ENCODE measurements at places on chromosomes 6 and 20.

DNA sequence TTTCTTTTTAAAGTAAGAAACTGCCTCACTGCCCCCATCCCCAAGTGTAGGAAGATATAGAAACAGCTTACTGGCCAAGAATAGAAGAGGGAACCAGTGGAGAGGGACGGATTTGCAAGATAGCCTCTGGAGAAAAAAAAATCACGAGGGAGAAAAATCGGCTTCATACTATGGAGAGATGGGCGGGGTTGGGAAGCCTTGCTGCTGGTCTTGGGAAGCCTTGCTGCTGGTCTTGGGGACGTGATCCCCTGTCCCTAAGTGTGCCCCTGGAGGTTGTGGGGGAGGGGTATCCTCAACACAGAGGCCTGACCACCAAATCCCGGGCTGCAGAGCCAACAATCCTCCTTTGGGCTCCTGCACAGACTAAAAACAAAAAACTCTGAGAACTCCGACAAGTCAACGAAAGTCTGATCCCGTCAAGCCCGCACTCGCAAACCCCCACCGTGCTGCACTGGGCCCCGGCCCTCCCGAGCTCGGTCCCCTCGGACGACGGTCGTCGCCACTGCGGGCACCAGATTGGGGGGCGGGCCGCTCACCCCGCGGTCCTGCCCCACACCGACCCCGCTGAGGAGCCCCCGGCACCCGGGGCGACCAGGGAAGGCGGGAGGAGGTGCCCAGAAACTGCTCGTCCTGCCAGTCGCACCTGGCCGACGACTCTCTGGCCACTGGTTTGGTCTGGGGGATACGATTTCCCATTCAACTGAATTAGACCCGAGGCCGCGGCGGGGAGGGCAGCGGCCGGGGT lies 750 bp downstream of the MAP7 start:
- DNase-seq, result no peak

DNA sequence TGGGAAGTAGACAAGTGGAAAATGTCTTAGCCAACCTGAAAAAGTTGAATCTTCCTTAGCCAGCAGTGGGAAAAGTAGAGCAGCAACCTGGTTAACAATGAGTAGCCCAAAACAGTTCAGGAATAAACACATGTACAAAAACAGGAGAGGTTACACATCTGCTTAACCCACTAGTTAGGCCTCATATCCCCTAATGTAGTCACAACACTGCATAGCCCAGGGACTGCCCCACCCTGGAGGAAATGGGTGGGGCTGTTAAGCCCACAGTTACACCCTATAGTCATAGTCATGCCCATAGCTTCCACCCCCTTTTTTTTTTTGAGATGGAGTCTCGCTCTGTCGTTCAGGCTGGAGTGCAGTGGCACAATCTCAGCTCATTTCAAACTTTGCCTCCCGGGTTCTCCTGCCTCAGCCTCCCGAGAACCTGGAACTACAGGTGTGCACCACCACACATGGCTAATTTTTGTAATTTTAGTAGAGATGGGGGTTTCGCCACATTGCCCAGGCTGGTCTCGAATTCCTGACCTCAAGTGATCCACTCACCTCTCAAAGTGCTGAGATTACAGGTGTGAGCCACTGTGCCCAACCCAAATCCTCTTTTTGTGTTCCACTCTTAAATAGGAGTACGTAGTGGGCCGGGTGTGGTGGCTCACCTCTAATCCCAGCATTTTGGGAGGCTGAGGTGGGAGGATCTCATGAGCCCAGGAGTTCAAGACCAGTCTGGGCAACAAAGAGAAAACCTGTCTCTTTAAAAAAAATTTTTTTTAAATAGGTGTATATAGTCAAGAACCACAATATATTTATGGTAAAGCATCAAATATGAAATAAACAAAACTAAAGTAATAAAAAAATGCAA lies 24.5 kb downstream of the ILRUN start:
- no peak for DNase-seq

GRCh38 chr6:144365271-144365670 lies 80.1 kb downstream of the UTRN start:
- DNase-seq, result no peak

- no peak for DNase-seq
Observed at GRCh38 chr6:42744351-42744893, 1.5 kb downstream of the TBCC start.

GRCh38 chr6:133834472-133835170 lies 54.3 kb upstream of the TCF21 start:
- DNase-seq, result no peak

GRCh38 chr6:68040312-68040778 lies 594.7 kb upstream of the ADGRB3 start:
- DNase-seq, result no peak

DNA sequence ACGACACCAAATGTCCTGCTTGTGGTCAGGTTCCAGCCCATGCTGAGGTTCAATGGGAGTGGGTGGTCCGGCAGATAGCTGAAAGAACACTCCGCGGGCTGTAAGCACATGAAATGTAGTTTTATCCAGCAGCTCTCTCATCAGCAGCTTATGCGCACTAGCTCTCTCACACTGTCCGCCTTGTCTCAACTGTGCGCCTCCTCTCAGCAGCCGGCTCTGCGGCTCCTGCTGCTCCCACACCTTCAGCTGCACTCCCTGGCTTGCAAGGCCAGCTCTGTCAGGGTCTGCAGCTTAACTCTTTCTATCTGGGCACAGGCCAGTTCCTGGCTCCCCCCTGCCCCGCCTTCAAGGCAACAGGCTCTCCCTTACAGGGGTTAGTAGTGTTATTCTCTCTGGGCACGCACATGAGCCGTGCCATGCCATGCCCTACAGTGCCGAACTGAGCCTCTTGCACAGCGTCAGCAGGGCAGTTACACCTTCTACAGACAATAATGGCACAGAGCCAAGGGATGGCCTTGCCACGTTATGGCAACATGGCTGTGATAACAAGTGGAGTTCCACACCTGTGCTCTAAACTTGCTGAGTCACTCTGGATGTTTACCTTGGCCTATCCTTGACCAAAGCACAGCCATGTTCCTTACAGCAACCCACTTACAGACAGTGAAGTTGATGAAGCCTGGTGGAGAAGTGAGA lies 84.0 kb upstream of the LRFN2 start:
- DNase-seq, result no peak

DNA sequence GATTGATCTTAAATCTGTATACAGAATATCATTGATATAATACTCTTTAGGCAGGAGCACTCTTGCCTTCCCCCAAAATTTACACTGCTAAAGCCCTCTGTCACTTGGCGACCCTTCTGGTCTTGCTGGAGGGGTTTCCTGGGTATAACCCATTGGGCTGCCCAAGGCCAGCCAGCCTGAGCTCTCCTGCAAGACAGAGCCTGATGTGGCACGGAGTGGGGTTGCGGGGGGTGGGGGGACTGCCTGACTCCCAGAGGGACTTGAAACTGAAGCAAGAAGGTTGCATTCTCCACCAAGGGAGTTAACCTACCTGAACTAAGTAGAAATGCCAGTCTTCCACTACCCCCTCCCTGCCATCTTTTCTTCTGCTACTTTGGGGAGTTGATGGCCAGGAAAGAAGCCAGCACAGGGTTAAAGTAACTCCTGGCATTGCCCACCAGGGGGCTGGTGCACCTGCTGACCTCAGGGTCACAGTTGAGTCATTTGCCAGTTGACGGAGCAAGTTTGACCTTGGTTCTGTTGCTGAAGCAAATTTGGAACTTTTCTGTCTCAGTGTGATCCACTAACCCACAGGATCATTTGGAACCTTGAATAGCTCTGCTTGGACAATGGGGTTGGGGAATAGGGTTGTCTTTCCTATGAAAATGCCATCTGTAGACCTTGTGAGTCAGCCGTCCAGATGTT lies 79.4 kb downstream of the ASXL1 start:
- DNase-seq, result no peak

DNA sequence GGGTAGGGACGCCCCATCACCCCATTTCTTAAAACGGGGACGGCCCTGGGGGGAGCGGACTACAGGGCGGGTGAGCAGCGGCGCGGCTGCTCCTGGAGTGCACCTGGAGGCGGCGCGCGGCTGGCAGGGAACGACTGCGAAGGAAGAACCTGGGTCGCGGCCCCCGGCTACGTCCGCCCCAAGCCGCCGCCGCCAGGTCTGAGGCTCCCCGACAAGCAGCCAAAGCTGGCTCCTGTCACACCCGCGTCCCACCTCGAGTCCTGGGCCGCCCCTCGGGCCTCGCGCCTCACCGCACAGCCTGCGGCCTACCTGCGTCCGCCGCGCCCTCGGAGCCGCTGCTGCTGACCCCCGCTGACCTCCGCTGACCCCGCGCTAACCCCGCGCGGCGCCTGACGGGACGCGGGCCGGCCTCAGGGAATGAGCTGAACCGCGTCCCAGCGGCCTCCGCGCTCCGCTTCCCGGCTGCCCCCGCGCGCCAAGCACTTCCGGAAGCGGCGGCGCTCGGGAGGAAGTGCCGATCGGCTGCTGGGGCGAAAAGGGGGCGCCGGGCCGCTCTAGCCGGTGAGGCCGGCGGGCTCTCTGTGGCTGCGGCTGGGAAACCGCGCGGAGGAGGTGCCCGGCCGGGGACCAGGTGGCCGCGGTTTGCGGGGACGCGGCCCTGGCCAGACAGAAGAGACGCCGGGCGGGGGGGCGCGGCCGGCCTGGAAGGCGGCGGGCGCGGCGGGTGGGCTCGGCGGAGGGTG lies at the start of the genes ARFRP1 and ZGPAT:
Gene ARFRP1, minus strand, starts transcription at position 419 of the 743 bp plus-strand sequence. CDS start 885 bp downstream, outside the sequence.
Gene ZGPAT, plus strand, starts transcription at position 482 of the 743 bp plus-strand sequence. CDS start 542 bp downstream, outside the sequence.
- DNase-seq, result peak; percentile 70

DNA sequence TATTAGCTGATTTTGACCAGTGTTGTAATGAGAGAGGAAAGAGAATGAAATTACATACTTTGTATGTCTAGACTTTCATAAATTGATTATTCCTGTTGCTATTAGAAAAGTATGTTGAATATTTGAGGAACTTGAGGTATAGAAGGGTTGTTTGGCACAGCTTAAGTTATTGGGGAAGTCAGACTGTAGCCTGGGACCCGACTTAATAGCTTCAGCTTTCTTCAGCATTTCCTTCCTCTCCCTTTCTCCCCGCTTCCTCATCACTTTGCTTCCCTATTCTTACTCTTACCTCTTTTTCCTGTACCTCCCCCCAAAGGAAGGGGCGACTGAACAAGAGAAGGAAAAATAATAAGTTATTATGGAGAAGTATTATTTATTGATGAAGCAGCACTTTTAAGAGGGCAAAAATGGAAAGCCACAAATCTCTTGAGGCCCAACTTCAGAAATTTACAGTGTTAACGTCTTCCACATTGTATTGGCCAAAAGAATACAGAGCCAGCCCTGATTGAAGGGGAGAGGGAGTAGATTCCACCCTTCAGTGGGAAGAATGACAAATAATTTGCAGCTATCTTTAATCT lies 7.4 kb downstream of the SENP6 start:
- DNase-seq, result no peak

DNA sequence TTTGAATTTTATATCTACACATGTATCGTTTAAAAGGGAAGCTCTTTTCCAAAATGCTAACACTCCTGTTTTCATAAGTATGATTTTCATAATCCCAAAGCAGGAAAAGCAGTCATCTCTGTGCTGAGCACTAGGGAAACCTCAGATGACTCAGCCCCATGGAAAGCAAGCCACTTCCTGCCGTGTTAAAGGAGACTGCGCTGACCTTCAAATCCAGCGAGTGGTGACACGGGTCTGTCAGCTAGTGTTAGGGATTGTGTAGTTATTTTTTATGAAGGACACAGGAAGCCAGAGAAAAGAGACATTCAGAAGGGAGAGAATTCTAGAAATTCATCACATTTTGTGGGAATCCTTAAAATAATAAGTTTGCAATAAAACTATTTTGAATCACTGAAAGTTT lies 57.0 kb upstream of the CD93 start:
- no peak for DNase-seq

DNA sequence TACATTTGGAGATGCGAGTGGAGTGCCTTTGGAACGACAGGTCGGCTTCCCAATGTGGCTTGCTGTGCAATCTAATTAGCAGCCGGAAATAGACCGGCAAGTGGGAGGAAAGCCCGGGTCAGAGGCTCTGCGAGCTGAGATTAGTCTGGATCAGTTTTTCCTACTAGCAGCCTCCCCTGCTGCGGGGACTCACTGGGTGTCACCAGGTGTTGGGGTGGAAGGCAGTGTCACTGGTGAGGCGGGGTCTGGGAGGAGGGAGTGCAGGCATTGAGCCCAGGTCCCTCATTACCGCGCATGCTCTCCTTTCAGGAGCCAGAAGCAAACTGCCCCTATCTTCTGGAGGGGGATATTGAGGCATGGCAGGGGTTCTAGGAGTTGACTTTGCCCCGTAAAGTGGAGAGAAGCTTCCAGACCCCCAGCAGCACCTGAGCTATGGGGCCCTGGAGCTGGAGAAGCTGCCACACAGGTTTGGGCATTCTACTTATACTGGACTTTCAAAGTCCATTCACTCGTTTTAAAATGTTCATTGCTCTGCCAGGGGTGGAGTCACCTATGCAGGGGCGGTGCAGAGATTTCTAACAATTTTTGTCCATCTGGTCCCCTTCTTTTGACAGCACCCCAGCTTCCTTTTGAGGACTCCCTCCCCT lies 11.0 kb downstream of the SULF2 start:
- DNase-seq, result no peak

DNA sequence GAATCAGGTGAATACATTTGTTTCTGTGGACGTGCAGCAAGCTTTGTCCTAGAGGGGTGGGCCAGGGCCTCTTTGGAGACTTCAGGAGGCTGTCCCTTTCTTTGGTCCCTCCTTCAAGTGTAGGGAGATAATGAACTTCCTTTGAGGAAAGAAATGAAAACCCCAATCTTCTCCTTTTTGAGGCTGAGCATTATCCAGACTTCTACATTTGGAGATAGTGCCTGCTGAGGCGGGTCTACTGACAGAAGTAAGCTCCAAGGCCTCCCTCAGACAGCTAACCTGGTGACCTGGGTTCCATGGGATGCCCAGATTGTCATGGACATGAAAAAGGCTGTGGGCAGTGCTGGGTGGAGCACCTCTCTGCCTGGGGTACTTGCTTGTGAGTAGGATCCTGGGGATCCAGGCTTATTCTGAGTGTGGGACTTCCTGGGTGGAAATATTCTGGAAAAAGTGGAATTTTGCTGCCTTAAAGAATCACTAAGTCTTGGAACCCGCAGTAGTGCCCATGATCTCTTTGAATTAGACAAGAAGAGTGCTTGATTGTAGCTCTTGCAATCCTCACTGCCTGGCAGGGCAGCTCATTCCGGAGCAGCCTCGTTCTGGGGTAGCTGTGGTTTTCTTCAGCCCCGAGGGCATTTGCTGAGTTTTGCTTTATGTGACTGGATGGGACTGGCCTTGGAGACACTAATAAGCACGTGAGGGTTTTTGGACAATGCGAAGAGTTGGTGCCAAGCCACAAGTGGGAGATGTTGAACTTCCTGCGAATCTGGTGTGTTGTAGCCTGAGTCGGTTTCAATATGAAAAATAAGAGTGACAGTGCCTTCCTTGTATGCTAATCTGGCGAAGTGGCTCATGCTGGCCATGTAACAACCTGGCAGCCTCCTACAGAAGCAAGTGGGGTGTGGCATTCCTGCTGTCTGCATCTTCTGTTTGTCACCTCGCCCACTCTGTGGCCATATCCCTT lies 28.1 kb downstream of the SNRNP48 start:
- DNase-seq, result no peak

- no peak for DNase-seq
Observed at GRCh38 chr20:51461306-51461705, 81.2 kb downstream of the NFATC2 start.

- DNase-seq, result no peak
Observed at GRCh38 chr6:120805276-120805675, 529.0 kb downstream of the TBC1D32 start.
